Upper lobe of left lung (tissue), 6 donors: ENCODE measurements at places on chromosomes 16 and 17. TPM values are rescaled to one million over a fixed set of nuclear protein-coding genes. Genes with fewer than 3 reads are reported as not detected.

GRCh38 chr17:44548376-44549230 is 8.7 kb upstream of the FZD2 start:
- H3K27ac ChIP-seq, result peak overlapping the region; percentile 58
- H3K36me3 ChIP-seq, result no peaks in the 10 kb centered on the region

DNA sequence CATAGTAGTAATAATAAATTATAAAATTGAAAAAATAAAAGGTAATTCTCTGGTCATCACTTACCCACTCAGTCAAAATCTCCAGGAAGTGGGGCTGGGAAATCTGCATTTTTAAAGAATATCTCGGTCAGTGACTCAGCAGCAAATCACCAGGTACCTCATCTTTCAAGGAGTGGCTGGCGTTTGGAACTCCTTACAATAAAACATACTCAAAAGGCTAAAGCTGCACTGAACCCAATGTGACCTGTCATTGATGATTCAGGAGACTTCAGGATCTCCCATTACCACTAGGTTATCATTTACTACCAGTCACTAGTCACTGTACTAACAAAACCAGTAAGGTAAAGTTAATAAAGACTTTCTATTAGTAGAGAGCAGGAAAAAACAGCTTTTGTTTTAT is 21.5 kb upstream of the RFFL start:
- DNase-seq, result no peak
- H3K36me3 ChIP-seq, result no peaks in the 10 kb centered on the region
- no peak overlapping the region for H3K27ac ChIP-seq
- peaks cover 16% of the 10 kb centered on the region for H3K4me1 ChIP-seq
- H3K4me3 ChIP-seq, result no peak overlapping the region

Gene NTN1
- 2.6 TPM for total RNA-seq

Gene CLDN7
- 57.6 TPM for total RNA-seq
